Occipital lobe (tissue), 3 donors: ENCODE measurements at places on chromosomes 5 and 9.

GRCh38 chr5:145908206-145908960, 28.0 kb upstream of the SH3RF2 start:
- no peak for DNase-seq

GRCh38 chr5:166088389-166089039, 2202.9 kb upstream of the WWC1 start:
- DNase-seq, result no peak

GRCh38 chr5:178478370-178478769, 111.8 kb downstream of the COL23A1 start:
- no peak for DNase-seq

GRCh38 chr9:99015890-99016289, 72.2 kb downstream of the COL15A1 start:
- DNase-seq, result no peak

DNA sequence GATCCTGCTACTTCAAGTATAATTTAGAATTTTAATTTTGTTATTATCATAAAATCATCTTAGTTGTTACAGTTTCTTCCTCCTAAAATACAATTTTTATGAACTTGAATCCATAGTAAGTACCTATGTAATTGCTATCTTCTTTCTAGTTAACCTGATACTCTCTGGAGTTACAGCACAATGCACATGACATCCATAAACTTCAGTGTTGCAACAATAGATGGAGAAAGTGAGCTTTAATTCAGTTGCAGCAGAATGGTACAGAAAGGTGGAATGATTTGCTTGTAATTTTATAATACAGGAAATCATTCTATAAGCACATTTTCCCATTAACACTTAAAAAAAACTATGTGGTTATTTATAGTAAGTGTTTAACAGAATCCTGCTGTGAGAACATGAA, 372.0 kb downstream of the CDH9 start:
- no peak for DNase-seq

DNA sequence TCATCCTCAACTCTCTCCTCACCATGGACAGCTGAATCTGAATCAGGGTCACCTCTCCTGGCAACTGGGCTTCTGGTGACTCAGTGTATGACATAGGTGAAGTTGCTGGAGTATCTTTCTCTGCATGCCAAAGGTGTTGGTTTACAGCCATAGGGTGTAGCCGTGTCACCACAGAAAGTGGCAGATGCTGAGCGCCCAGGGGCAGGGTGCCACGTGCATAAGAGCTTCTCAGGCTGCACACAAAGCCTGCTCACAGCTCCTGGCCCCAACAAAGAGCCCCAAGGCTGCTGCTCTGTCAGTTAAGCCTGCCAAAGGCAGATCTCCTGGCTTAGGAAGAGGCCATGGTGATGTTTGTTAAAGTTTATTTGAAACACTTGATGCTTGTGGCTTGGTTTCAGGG, 297.7 kb upstream of the WWC1 start:
- no peak for DNase-seq

DNA sequence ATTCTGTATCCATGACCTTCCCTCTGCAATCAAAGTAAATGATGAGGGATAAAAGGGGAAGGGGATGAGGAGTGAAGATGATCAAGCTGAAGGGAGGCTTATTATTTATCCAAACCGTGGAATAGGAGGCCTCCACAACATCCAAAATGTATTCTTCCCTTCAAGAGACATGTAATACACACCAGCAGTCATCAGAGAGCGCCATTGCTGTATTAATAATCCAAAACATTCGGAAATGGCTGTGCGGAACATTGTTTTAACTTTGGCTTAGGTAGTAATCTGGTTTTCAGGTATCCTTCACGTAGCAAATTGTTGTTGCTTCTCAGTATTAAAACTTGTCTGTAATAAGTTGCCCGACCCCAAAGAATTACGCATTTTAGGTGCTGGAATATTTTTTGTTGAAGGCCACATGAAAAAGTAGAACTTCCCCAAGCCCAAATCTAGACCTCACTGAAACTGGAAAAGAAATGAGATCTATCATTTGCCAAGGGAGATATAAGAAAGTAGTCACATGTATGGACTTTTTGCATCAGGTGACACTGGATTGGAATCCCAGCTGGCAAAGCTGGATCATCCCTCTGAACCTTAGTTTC, 2.6 kb upstream of the BOD1 start:
- DNase-seq, result peak; percentile 18

GRCh38 chr5:119626086-119626485, 3.3 kb upstream of the FAM170A start:
- DNase-seq, result no peak

- DNase-seq, result no peak
Observed at GRCh38 chr5:143968071-143968878, 156.3 kb downstream of the HMHB1 start.

DNA sequence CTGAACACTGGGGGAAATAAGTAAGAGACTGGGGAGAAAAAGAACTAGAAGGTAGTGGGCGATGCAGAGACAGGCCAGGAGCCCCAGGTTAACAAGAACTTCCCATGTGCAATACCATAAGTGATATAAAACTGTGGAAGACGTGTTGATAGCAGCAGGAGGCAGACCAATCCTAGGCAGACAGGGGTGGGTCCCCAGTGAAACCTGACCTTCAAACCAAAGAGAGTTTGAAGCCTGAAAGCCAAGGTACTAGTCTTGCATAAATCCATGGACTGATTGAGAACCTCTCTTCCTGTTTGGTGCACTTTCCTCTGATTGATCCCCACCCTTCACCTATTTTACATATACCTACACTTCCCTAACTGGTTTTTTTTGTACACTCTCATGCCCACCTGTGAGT, 15.2 kb upstream of the HEXB start:
- DNase-seq, result no peak

DNA sequence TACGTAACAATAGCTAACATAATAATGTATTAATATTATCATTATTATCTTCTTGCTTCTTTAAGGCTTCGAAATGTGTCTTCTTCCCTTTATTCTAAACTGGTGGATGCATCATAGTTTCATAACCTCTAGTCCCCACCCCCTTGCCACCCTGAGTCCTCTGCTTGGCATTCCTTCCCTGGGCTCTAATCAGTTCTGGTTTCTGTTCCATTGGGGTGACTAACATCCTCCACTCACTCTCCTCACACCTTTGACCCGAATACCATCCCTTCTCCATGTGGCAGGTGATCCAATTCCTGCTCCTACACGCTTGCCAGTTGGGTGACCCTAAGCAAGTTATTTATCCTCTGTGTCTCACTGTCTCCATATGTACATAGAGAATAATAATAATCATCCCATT, 286.1 kb downstream of the TRPM3 start:
- DNase-seq, result no peak

DNA sequence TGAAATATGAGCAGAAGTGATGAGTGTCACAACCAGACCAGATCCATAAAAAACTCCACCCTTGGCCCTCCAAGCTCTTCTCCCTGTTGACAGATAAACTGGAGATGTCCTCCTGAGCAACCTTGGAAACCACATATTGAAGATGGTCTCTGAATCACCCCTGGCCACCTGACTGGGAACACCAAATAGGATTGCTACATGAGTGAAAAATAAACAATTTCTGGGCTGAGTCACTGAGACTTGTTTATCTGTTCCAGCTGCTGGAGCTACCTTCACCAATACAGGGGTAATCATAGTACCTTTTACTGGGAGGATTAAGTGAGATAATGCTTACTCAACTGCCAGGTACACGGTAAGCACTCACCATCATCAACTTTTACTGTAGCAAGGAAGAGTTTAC, 53.3 kb downstream of the PCA3 start:
- DNase-seq, result no peak

- no peak for DNase-seq
Observed at GRCh38 chr5:172235132-172235780, 41.3 kb downstream of the EFCAB9 start.

GRCh38 chr9:115035841-115036612, 81.9 kb downstream of the TNC start:
- no peak for DNase-seq

DNA sequence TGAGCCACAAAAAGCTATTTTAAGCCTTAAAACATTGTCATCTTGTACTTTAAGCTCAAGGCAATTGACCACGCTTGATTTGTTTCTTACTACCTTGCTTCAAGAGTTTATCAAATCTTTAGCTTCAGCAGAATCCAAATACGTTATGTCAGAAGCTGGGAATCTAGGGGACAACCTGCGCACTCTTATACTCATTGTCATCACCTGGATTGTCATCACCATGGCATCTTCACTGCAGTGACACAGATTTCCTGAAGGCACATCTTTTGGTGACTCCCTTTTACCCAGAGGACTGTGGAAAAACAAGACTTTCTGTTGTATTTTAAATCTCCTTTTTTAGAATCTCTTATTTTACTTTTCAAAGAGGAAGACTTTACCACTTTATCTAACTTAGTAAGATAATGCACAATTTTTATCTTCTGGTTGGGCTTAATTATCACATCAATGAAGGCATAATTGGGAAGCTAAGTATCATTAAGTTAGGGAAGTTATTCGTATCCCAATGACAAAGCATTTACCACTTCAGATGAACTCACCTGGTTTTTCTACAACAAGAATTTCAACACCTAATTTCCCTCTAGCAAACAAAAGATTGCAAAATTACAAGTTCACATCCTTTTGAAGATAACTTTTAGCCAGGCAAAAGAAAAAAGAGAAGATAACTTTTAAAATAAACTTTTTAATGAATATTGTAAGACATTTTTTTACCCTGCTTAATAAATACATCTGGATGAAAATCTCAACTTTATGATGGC, 162.0 kb downstream of the DOCK2 start:
- DNase-seq, result no peak

GRCh38 chr5:142902186-142902965, 132.2 kb downstream of the ARHGAP26 start:
- DNase-seq, result no peak

- no peak for DNase-seq
Observed at GRCh38 chr5:36277521-36278176, 24.1 kb downstream of the RANBP3L start.

DNA sequence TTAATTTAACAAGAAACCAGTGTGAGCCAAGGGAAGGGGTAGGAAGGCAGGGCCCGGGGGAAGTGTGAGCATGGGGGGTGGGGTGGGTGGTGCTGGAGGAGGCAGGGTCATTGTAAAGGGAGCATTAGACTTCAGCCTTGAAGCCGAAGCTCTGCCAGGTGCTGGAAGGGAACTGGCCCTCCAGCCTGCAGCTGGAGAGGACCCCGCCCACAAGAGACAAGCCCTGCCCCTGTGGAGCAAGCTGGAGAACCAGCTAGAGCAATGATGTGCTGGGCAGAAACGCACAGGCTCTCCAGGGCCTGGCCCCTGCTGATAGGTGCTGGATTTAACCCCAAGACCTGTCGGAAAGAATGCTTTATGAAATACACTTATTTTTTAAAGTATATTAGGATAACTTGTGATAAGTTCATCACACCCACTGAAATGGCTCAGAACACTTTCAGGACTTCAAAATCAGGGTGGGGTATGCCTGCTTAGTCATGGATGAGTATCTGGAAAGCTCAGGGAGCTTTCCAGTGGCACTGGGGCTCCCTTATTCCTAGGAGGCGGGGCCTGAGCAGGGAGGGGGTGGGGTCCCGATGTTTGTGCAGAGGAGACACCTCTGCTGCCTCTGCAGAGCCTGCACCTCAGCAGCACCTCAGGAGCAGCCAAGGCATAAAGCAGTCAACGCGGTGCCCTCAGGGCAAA, 27.1 kb downstream of the UBE2QL1 start:
- no peak for DNase-seq

DNA sequence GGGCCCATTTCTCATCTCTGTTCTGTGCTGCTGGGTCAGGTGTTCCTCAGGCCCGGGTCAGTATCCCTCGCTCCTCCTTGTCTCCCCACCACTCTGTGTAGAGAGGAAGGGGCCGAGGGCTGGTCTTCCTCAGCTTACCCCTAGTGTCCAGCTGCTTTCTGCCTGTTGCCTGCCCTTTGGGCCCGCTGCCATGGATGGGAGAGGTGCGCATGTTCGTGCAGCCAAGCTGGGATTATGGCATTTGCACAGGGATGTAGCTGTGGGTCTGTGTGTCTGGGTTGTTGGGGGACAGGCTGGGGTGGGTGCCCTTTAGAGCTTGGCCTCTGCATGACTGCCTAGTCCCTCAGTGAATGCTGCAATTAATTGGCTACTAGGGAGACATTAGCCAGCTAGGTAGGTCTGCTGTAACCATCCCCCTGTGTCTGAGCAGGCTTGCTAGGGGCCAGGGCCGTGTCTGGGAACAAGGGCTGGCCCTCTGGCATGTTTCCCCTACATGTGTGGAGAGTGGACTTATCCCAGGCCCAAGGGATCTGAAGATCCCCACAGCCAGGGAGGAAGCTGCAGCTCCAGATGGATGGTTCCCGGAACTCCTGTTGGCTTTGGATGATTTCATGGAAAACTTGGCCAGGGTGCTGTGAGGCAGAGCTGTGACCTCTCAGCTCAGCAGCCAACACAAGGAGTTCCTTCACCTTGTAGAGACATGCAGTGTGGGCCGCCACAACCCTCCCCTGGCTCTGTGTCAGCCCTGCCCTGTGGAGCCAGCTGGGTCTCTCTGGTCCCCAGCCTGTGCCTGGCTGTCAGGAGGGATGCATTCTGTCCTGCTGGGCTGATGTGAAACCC, 161.9 kb downstream of the MACROH2A1 start:
- DNase-seq, result no peak

GRCh38 chr9:115362101-115362500, 244.1 kb upstream of the TNC start:
- no peak for DNase-seq

- no peak for DNase-seq
Observed at GRCh38 chr5:1431021-1431811, 14.0 kb downstream of the SLC6A3 start.

DNA sequence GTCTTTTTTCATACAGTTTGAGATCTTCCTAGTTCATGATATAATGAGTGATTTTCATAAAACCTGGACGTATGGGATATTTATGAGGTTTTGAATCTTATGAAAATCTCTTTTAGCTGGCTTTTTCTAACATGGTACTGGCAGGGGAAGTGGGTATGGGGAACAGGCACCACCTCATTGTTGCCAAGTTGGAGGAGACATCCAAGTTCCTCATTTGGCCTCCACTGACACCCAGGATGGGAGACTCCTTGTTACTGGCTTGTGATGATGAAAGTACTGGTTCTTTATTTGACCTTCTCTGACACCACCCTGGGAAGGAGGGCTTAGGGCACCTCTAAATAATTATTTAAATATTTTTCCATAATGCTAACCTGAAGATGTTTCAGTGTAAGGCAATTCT, 4.0 kb upstream of the TNPO1 start:
- no peak for DNase-seq

GRCh38 chr5:111734597-111734996, 22.4 kb downstream of the NREP start:
- no peak for DNase-seq

DNA sequence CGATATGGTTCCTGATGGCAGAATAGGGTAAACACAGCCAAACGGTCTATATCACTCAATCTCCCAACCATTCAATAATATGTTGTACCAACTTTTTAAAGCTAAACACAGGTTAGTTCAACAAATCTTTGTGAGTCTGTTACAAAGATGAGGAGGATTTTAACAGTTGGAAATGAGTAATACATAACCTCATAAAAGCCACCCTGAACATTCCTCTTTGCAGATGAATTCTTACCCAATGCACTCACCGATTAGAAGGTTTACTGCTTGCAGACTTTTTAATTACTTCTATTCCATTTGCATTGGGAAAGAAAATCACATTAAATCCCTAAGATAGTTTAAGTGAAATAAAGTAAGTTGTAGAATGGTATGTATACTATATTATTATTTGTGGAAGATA, 23.3 kb upstream of the TRMT10B start:
- no peak for DNase-seq
